8988T (cell line): ENCODE measurements at places on chromosomes 4 and X.

DNA sequence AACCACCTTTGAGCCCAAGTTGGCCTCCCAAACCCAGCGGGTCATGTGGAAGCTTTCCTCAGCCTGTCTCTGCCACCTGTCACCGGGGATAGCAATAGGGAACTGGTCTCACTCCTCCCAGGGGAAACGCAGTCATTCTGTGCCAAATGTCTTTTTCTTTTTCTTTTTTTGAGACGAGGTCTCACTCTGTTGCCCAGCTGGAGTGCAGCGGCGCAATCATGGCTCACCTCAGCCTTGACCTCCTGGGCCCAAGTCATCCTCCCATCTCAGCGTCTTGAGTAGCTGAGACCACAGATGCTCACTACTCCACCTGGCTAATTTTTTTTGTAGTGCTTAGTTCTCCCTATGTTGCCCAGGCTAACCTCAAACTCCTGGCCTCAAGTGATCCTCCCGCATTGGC, 40.3 kb downstream of the MED28 start:
- no peak for DNase-seq

DNA sequence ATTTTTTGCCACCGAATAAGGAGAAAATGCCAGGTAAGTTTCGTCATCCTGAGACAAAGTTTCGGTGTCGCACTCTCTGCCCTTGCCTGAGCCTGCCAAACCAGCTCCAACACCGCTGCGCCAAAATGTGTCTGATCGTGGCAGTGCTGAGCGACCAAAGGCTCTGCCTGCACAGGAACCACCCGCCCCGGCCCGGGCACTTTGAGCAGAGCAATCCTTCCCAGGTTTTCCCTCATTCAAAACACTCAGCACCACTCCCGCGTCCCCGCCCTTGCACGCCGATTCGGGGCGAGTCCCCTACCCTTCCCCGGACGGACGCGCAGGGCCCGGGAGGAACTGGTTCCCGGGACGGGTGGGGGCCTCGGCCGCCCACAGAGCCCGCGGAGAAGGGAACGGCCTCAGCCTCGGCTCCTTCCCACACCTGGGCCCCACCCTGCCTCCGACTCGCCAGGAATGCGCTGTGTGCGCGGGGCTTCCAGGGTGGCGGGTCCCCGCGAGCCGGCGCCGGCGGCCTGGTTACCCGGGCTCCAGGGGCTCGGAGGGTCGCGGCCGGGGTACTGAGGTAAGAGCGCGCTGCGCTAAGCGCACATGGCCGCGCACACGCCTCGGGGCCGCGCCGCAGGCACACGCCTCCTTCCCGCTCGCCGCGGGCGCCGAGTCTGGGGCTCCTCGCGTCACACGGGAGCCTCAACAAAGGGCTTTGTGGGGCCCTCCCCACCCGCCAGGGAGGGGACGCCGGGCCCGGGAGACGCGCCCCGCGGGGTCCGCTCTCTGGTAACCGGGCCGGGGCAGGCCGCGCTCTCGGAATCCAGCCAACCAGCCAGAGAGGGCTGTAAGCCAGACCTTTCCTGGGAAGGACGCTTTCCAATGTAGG, at the start of gene C4orf36:
Gene C4orf36, minus strand, starts transcription at position 661 of the 874 bp plus-strand sequence. CDS start 902 bp downstream, outside the sequence.
- DNase-seq: peak; percentile 38

GRCh38 chrX:46642145-46642544, 68.6 kb downstream of the CHST7 start:
- DNase-seq: no peak

DNA sequence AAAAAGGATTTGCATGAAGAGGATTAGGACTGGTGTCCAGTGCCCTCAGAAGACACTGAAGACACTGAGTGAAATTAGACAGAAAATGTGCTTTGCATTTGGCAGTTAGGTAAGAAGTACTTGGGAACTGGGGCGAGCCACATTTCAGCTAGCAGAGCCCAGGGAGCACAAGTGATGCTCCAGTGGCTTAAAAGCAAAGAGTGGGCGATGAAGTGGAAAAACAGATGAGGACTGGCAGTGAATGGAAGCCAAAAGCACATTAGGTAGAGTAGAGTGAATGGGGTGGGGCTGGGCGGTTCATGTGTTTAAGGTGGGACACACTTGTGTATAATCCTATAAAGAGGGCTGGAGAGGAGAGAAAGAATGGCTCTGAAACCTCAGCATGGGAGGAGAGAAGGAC, 18.4 kb downstream of the DCLK2 start:
- DNase-seq: no peak

DNA sequence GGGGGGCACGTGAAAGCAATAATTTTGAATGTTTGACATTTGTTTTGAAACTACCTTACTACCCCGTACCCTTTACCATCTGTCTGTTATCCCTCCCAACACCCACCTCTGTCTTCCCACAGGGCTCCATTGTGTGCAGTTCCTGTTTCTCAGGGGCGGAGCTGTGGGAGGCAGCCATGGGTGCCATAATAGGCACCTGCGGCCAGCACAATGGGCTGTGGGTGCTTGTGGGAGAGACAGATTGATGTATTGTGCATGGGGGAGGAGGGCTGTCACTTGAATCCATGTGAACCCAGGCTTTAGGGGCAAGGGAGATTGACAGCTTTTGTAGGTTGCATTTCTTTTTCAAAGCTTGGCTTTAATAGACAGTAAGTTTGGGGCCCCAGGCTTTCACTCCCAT, 122.6 kb upstream of the CXorf66 start:
- DNase-seq: no peak

DNA sequence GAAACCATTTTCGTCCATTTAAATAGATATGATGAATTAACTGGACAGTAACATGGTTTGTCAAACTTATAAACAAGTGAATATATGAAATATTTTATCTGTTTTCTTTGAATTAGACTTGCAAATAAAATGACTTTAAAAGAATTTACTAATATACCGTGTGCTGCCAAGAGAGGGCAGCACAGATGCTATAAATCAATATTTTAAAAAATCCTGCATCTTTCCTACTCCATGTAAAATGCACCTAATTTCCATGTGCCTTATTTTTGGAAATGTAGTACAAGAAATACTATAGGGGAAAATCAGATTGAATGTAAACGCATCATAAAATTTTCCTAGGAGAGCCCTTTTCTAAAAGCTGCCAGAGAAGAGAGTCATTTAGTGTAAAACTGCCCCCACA, 62.2 kb downstream of the PRKX start:
- DNase-seq: no peak

DNA sequence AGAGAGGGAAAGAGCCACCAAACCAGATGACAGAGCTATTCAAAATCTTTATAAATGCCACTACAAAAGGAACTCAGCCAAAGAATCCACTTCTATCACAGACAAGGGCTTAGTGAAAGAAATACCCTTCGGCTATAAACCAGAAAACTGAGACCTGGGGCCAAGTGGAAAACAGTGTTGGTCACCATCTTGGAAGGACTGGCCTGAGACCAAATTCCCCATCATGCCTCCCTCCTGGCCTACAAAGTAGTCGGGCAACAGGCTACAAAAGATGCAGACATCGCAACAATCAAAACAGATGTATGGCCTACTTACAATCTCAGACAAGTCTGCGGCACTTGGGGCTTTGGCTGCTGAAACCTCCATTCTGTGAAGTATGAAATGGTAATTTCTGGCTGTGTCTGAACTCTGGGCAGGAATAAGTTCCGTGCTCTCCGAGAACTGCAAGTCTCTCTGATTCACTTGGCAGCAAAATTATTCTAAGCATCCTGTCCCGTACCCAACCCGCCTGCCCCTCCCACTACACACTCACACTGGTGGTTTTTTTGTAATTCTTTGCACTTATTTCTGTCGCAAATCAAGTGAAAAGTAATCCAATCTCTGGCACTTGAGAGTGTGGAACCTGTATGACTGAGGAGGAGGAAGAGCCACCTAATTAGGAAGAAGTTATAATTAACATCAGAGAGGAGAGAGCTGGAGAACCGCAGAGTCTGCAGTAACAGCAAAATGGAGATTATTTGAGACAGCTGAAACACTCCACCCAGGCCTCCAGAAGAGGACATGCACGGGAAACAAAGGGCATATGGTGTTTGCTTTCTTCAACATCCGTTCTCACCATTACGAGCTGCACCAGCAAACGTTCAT, 87.8 kb downstream of the SH3KBP1 start:
- DNase-seq: no peak

DNA sequence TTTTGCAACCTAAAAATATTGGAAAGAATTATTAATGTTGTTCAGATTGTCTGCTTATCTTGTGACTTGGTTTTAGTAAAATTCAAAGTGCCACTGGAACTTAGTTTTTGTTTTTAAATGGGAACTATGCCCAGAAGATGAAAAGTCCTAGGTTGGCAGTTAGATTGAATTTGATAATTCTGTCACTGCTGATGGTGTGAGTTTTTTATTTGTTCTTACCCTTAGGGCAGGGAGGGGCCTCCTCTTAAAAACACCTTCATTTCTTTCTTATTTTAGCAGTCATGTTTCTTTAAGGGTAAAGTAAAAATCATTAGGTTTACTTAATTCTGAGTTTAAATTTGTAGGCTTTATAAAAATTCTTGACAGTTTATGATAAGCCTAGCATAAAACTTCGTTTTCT, 80.6 kb downstream of the AFF1 start:
- DNase-seq: no peak

GRCh38 chr4:86586626-86587380, 7.3 kb upstream of the PTPN13 start:
- DNase-seq: no peak
